ENCODE measurements at places on chromosomes 7 and 10.

GRCh38 chr7:123747620-123748141 is 1.1 kb downstream of the WASL start:
- no peak for DNase-seq

DNA sequence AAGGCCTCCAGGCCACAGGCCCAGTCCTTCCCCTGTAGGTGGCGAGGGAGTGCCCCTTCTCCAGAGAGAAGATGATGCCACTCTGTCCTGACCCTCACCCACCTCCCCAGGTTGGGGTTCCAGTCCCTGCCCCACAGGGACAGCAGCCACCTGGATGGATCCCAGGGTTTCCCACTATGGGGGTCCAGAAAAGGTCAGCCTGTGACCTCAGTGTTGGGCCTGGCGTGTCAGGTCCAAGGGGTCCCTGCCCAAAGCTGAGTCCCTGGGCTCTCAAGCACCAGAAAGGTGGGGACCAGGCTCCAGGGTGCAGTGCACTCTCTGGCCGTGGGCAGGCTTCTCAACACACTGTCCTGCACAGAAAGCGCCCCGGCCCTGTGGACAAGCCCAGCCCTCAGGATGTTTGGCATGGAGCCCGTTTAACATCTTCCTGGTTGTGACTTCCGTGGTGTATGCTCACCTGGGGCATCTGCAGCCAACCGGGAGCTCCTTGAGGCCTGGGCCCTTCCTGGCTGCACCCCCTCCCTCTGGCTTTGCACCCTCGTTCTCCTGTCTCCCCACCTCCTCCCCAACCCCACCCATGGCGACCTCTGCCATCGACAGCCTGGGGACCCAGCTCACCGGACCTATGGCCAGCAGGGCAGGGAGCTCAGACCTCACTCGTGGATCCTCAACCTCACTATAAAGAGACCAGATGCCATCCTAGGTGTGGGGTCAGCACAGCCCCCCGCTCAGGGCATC is 58.3 kb upstream of the PPP2R2D start:
- DNase-seq: no peak

GRCh38 chr10:69883310-69884023 is 81.8 kb downstream of the COL13A1 start:
- peak; percentile 1 for DNase-seq

DNA sequence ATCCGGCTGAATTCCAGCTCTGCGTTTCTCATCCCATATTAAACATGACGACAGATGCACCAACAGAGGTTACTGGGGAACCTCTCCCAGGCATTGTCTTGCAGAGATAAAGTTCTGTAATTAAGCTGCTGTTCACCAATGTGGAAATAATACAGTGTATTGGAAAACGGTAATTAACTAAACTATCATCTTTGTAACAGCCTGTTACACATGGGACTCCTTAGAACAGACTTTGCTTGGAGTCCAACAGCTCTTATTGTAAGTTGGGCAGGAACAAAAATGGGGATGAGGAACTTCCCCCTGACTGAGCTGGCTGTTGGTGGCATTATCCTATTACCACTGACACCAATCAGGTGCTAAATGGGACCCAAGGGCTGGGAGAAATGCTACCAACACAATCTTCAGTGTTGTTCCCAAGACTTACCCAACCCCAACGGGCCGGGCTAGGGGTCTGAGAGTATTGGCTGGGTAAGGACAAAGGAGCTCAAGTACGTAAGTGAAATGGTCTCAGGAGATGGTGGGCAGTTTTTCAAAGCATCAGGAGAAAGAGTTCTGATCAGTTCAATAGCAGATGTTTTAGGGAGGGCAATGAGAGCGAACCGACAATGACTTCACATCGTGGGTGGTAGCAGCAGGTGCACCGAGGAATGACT is 759.4 kb downstream of the GRID1 start:
- no peak for DNase-seq

DNA sequence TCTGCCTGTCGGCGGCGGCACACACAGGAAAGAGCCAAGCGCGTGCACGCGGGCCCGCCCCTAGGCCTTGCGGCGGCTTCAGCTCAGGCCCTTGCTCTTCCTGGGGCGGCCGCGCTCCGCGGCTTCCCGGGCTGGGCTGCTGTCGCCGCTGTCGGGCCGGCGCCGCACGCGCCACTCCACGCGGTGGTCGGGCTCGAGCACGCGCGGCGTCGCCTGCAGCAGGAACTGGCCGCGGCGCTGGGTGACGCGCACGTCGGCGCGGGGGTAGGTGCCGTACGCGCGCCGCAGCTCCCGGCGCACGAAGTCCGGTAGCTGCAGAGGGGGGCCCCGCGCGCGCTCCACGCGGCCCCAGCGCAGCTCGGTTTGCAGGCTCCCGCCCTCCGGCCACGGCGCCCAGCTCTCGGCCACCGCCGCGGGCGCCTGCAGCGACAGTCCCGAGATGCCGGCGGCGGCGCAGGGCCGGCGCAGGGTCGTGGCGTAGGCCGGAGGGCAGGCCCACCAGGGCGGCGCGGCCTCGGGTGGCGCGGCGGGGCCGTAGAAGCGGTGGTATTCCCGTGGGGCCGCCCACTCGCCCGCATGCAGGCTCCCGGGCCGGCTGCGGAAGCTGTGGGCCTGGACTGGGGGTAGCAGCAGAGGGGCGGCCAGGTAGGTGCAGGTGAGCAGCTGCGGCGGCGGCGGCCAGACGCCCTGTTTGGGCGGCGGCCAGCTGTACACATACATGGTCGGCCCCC is 804 bp downstream of the C10orf95 start:
- DNase-seq: peak; percentile 73
